T-cell (primary cell): ENCODE measurements at places on chromosomes 4 and X.

GRCh38 chrX:10190367-10190766 is 33.6 kb downstream of the CLCN4 start:
- H3K36me3 ChIP-seq, result no peaks in the 10 kb centered on the region
- H3K4me3 ChIP-seq, result no peak overlapping the region
- no peaks in the 10 kb centered on the region for H3K27me3 ChIP-seq
- DNase-seq, result no peak
- no peaks in the 10 kb centered on the region for H3K4me1 ChIP-seq

DNA sequence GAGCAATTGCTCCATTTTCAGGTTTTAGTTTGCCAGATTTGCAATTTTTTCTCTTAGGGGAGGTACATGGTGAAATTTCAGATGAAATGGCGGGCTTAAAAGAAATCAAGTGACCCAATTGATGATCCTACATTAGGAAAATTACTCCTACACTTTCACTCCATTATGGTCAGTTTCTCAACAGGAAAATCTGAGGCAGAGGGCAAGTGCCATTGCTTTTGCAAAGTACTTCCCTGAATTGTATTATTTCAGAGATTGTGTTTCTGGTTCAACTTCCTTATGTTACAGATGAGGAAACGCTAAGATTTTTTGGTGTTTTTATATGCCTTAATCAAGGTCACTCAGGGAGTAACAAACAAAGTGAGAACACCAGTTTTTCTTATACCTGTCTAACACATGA is 302.2 kb downstream of the ARAP2 start:
- no peaks in the 10 kb centered on the region for H3K36me3 ChIP-seq
- H3K27me3 ChIP-seq, result no peaks in the 10 kb centered on the region
- no peak overlapping the region for H3K27ac ChIP-seq
- H3K4me3 ChIP-seq, result no peak overlapping the region
- DNase-seq, result no peak
- no peaks in the 10 kb centered on the region for H3K4me1 ChIP-seq

- DNase-seq, result no peak
- peaks cover 9% of the 10 kb centered on the region for H3K4me1 ChIP-seq
- H3K27ac ChIP-seq, result no peak overlapping the region
- peak overlapping the region; percentile 76 for H3K4me3 ChIP-seq
- H3K27me3 ChIP-seq, result no peaks in the 10 kb centered on the region
- H3K36me3 ChIP-seq, result no peaks in the 10 kb centered on the region
These were observed 485 bp downstream of the AADAT start for GRCh38 chr4:170089274-170089667.

DNA sequence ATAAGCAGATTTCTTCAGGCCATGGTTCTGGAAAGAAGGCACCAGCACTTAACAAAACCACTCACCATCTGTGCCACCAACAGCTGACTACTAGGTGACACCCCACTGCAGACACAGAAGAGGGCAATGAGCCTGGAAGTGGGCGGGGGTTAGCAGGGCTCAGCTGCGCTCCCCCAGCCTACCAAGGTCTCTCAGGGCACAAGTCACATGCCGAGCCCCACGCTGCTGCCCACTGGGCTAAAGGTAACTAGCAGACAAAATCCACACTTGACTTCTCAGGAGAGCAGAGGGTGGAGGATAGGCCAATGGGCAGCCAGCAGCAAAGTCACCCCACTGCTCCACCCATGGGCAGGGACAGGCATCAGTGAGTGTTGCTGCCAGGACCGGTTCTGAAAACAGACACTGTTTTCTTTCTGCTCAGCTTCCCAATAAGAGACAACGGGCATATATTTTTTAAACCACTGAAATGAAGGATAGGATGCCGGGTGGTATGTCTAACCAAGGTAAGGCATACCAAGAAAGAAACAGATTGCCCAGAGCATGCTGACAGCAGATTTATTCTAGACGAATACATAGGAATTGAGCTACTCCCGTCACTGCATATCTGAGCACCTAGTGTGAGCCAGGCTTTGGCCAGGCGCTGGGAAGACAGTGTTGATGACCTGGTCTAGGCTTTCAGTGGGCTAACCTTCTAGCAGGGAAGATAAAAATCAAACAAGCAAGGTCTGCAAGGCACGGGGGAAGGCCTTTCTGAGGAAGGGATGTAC is 20.1 kb downstream of the ACSL1 start:
- peaks cover 2% of the 10 kb centered on the region for H3K36me3 ChIP-seq
- H3K4me3 ChIP-seq, result no peak overlapping the region
- H3K27ac ChIP-seq, result no peak overlapping the region
- H3K27me3 ChIP-seq, result no peaks in the 10 kb centered on the region
- H3K4me1 ChIP-seq, result no peaks in the 10 kb centered on the region

GRCh38 chrX:114774691-114775090 is 190.8 kb downstream of the HTR2C start:
- no peaks in the 10 kb centered on the region for H3K27me3 ChIP-seq
- DNase-seq, result no peak
- no peak overlapping the region for H3K27ac ChIP-seq
- no peaks in the 10 kb centered on the region for H3K4me1 ChIP-seq
- H3K4me3 ChIP-seq, result no peak overlapping the region
